ENCODE measurements at places on chromosomes 3 and 15. TPM values are rescaled to one million over a fixed set of nuclear protein-coding genes. Genes with fewer than 3 reads are reported as not detected.

DNA sequence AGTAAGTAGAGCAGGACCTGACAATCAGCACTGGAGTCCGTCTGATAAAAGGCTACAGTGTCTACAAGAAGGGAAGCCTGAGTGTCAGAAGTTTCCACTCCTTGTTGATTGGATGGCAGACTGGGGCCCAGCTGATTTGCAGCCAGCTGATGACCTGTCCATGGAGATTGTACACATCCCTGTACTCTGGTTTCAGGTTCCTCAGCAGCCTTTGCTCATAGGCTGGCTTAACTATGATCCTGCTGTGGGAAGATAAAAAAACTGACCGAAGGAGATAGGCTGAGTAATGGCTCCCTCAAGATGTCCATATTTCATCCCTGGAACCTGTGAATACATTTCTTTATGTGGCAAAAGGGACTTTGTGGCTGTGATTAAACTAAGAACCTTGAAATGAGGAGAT, 11.7 kb upstream of the LACTB start:
- H3K36me3 ChIP-seq, result no peaks in the 10 kb centered on the region
- no peak overlapping the region for H3K4me3 ChIP-seq
- no peak overlapping the region for H3K27ac ChIP-seq
- peaks cover 4% of the 10 kb centered on the region for H3K4me1 ChIP-seq
- no peak for DNase-seq

DNA sequence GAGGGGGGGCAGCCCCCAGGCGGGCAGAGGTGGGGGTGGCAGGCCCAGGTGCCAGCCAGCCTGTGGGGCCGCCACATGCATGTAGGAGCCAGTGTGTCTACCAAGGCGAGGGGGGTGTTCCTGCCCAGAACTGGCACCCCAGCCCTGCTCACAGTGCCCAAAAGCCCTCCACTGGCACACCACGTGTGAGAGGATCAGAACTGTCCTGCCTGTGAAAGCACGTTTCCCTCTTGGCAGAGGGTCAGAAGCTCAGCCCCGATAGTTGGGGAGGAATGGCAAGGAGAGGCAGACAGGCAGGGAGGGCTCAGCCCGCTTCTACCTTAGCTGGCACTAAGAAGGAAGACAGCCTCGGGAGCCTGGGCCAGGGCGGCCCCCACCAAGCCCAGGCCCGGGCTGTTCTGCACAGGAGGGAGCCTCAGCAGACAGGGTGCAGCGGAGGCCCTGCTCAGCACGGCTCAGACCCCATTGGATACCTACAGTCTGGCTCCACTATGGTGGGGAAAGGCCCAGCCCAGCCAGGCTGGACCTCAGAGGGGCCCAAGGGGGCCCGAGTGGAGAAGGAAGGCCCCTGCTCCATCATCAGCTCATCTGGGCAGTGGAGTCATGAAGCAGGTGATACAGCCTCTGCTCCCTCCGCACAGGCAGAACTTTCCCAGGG, 84.8 kb upstream of the LINGO1 start:
- no peaks in the 10 kb centered on the region for H3K4me1 ChIP-seq
- H3K36me3 ChIP-seq, result no peaks in the 10 kb centered on the region
- DNase-seq, result no peak
- no peak overlapping the region for H3K27ac ChIP-seq
- no peaks in the 10 kb centered on the region for H3K27me3 ChIP-seq
- no peak overlapping the region for H3K4me3 ChIP-seq

DNA sequence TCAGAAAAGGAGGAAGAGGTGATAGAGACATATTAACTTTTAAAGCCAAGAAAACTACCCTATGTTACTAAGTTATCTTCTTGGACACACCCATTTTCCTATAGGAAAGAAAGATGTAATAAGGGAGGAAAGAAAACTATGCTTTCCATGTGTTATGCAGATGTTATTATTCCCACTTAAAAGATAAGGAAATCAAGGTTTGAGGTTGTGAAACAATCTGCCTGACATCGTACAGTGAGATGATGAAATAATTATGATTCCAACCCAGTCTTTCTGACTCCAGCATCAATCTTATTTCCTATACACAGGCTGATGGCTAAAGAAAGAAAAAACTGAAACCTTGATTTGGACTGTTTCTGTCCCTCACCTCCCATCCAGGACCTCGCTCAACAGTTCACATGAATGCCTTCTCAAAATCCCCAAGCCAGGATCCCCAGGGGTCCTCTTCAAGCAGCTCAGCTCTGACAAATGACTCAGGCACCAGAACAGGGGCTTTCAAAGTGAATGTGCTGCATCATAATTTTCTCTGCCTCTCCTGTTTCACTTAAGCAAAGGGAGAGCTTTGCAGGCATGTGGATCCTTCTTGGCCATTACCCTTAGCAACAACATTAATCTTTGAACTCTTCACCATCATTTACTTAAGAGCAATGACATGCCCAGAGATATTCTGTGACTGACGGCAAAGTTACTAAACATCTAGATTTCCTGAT, 12.4 kb upstream of the EID1 start:
- no peak for DNase-seq
- no peak overlapping the region for H3K27ac ChIP-seq
- H3K4me3 ChIP-seq, result no peak overlapping the region
- no peaks in the 10 kb centered on the region for H3K27me3 ChIP-seq
- no peaks in the 10 kb centered on the region for H3K36me3 ChIP-seq
- H3K4me1 ChIP-seq, result peaks cover 9% of the 10 kb centered on the region

GRCh38 chr3:39637807-39638206, 170.3 kb downstream of the MOBP start:
- H3K36me3 ChIP-seq, result no peaks in the 10 kb centered on the region
- H3K4me1 ChIP-seq, result peaks cover 12% of the 10 kb centered on the region
- no peaks in the 10 kb centered on the region for H3K27me3 ChIP-seq

- H3K36me3 ChIP-seq, result no peaks in the 10 kb centered on the region
- H3K27ac ChIP-seq, result no peak overlapping the region
These were observed 2.5 kb downstream of the EFCC1 start for GRCh38 chr3:129003578-129004112.

DNA sequence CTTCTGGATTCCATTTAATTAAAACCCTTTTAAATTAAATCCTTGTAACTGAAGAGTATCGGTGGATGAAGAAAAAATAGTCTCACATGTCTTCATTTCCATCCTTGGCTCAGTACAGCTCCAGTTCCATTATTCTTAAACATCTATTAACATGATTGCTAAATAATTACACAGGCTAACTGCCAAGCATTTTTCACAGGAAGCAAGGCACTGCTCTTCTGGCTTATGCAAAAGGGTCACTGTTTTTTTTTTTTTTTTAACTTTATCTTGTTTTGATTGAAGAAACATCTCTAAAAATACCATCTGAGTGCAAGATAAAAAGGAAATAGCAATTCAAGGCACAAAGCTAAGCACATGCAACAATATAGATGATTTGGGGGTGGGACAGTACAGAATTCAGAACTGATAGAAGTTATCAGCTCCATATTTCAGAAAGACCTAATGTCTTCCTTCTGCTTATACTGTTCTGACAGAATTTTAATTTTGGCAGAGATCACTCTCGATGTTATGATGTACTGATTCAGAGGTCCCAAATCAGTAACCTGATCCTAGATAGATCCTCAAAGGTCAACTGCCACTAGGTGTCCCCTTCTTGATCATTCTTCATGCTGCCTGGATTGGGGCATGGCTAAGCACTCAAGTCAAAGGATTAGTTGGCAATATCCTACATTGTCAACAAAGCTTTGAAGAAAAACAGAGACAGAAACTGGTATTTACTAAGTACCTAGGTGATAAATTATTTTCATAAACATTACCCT, 57.8 kb upstream of the ACTC1 start:
- no peaks in the 10 kb centered on the region for H3K4me1 ChIP-seq
- H3K27ac ChIP-seq, result no peak overlapping the region
- no peaks in the 10 kb centered on the region for H3K27me3 ChIP-seq
- no peak for DNase-seq
- peaks cover 56% of the 10 kb centered on the region for H3K36me3 ChIP-seq

DNA sequence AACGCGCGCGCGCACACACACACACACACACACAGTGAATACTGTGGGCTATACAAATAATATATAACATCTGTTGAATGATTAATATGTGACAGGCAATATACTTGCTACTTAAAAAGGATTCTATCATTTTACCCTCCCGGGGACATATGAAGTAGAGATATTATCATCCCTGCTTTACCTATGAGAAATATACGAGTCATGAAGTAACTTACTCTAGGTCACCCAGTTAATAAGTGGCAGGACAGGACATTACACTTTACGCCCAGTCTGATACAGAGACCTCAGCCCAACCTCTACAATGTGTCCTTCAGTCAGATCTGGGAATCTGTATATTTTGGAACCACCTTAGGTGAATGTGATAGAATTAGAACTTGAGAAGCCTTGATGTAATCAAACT, 55.4 kb downstream of the CCDC54 start:
- peaks cover 5% of the 10 kb centered on the region for H3K27me3 ChIP-seq
- no peak overlapping the region for H3K4me3 ChIP-seq
- no peak overlapping the region for H3K27ac ChIP-seq
- DNase-seq, result no peak

DNA sequence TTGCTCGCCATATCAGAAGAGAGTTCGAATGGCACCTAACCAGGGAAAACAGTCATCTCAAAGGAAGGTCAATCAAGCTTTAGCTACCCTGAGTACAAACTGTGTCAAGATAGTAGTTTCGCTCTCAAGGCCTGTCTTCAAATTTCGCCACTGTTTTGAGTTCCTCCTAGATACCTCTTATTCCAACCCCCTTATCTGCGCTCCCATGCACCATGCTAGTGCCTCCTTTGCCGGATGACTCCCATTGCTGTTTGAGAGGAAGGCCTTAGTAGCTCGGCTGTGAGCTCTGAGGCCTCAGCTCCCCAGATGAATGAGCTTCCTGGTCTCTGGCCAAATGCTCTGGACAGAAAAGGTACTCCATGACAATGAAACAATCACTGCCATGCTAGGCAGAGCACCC, 256.0 kb downstream of the ULK4 start:
- no peaks in the 10 kb centered on the region for H3K36me3 ChIP-seq
- no peak overlapping the region for H3K27ac ChIP-seq
- H3K27me3 ChIP-seq, result no peaks in the 10 kb centered on the region
- no peaks in the 10 kb centered on the region for H3K4me1 ChIP-seq
- no peak for DNase-seq

Gene PAQR9
- not detected for polyA plus RNA-seq

Gene AADACL2
- polyA plus RNA-seq, result not detected

Gene SGO1
- polyA plus RNA-seq, result 0.15 TPM

Gene ATP10A
- polyA plus RNA-seq, result 0.71 TPM

Gene RHCG
- not detected for polyA plus RNA-seq

Gene PLA2G4E
- not detected for polyA plus RNA-seq
